CD4-positive, alpha-beta T cell treated with Interferon alpha-2 for 1 hour (primary cell): ENCODE measurements at places on chromosomes 6 and 20.

DNA sequence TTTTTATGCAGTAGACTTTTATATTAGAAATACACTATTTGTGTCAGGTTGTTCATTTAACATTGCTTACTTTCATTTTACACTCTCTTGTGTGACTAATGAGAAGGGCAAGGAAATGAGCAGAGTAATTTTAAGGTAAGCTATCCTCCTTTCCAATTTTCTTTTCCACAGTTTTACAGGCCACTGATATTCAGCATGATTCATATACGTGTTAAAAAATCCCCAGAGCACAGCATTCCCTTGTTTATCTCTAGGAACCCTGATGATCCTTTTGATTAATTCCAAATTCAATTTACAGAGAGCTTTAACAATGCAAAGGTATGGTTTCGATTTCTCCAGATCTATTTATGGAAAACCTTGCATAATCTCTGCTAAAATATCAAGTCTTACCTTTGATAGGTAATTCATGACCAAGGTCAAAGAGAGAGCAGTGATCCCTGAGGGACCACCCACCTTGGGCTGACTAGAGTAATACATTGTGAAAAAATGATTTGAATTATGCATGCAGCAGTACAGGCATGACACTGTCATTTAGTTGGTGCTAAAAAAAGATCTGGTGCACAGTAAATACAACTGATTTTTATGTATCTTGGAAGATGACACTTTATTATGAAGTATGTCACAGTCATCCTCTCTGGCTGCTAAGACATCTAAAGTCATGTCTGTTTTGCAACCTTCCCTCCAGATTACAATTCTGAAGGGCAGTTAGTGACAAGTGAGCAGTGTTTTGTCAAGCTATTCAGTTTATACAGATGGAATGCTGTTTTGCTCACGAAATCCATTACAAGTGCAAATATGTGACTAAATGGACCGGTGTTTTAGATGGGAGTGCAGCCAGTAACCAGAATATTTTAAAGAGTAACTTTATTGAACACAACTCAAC lies 736.6 kb downstream of the EPHA7 start:
- DNase-seq = no peak

- no peak for DNase-seq
Measured at GRCh38 chr20:23135449-23136420, 49.6 kb upstream of the CD93 start.

GRCh38 chr6:86723729-86724128 lies 213.6 kb upstream of the HTR1E start:
- no peak for DNase-seq

GRCh38 chr20:1823450-1823844 lies 71.8 kb upstream of the SIRPA start:
- no peak for DNase-seq

- DNase-seq = no peak
Measured at GRCh38 chr6:155186052-155186658, 77.7 kb upstream of the CLDN20 start.

- no peak for DNase-seq
Measured at GRCh38 chr6:74872754-74873476, 332.9 kb downstream of the COL12A1 start.
